ENCODE measurements at places on chromosomes 5 and 9.

DNA sequence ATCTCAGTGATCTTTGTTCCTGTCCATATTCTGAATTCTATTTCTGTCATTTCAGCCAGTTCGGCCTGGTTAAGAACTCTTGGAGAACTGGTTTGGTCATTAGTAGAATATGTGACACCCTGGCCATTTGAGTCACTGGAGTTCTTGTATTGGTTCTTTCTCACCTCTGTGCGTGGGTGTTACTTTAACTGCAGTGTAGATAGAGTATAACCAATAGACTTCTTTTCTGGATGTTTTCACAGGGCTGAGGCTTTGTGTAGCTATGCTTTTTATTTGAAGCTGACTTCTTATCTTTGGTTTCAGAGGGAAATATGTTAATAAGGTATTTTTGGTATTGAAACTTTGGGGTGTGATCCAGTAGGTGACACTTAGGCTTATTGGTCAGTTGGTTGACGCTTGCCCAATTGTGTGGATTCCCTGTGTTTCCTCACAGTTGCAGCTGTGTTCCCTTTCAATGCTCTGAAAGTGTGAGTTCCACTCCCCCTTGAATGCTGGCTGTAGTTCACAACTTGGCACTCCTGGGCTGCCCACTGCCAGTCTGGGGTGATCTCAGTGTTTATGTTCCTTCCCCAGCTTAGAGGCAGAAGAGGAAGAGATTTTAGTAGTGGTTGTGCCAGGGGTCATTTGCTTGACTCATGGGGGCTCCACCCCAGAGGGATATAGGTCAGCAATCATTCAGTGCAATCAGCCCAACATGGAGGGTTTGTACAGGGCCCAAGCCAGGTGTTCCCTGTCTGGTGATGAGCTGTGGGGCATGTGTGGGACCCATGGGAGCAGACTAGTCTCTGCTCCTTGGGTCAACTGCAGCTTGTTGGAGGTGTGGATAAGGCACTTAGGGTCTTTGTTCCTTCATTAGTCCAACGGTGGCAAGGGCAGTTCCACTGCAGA lies 34.9 kb upstream of the TEK start:
- DNase-seq: no peak

GRCh38 chr9:38311382-38312270 lies 80.9 kb upstream of the ALDH1B1 start:
- DNase-seq: no peak

- DNase-seq: no peak
Measured at GRCh38 chr5:173890195-173890991, 2.2 kb downstream of the CPEB4 start.

GRCh38 chr9:14554886-14555285 lies 138.3 kb downstream of the ZDHHC21 start:
- no peak for DNase-seq

DNA sequence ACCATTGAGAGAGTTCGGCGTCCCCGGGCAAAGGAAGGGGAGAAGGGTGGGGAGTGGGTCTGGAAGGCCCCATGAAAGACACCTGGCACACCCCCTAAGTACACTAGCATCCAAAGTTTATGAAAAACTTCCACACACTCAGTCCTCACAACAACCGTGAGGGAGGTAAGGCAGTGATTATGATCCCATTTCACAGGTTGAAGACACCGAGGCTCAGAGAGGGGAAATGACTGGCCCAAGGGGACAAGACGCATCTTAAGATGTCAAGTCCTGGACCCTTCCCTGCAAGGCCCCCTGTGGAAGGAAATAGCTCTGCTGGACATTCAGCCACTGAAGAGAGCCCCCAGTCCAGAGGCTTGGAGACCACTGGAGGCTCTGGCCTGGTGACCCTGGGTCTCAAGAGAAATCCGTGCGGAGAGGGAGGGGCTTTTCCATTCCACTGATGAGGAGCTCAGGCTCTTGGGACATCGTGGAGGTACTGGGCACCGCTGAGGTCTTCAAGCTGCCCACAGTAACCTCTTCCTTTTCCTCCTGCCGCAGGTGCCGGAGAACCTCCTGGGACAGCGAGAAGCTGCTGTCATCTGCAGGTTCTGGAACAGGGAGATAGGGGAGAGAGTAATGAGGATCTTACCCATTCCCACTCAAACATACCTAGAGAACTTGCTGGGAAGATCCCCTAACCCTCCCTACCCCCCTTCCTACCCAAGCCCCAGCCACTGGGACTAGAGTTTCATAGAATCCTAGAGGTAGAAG lies 5.2 kb downstream of the SMIM33 start:
- DNase-seq: no peak

DNA sequence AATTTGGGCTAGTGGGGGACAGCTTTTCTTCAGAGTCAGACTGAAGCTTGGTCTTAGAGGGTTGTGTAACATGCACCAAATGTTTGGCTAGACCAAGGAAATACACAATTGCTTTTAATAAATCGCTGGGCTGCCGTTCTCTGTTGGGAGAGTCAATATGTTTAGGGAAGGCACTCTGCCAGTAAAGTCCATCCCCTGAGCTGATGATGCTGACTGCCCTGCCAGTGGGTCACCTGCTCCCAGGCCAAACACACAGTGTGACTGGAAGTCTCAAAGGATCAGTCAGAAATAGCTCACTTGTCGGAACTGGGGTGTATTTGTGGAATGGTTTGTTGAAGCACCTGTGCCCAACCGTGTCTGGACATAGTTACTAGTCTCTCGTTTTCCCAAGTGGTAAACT lies 17.9 kb upstream of the ZNF474 start:
- no peak for DNase-seq

DNA sequence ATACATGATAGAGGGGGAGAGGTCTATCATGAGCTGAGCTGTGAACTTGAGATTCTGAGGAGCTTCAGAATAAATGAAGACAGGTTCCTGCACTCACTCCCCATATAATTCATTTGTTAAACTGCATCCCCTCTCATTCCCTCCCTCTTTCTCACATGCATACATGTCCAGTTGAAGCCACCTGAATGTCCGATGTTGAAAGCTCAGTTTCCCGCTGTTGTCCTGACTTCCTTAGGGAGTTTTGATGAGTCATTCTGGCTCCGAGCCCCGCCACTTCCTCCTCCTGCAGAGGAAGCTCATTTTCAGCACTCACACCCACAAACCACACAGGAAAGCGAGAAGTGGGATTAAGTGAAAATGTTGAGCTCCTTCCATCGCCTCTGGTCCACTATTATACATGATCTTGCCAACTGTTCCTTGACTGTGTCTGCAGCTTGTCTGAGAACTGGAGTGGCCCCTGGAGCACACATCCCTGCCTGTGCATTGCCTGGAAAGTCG lies 121.2 kb downstream of the CEMIP2 start:
- no peak for DNase-seq

- no peak for DNase-seq
Measured at GRCh38 chr9:16425562-16426231, 444.8 kb downstream of the BNC2 start.

DNA sequence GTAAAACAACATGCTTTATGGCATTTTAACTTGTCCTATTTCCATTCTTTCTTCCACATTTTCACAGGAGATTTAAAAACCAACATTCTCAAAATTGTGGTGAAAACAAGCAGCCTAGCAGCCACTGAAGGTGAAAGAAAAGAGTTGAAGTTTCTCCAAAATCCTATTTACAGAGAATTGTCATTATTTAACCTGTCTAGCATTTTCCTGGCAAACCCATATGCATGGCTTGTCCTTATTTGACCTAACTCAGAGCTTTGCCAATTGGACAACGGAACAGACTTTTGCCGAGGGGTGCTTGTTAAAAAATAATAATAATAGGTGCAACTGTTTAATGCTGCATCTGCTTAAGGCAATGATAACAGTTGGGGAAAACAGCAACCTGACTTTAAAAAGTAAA lies 80.4 kb upstream of the PCSK5 start:
- no peak for DNase-seq

- no peak for DNase-seq
Measured at GRCh38 chr5:159101685-159102084, 2.0 kb upstream of the EBF1 start.

DNA sequence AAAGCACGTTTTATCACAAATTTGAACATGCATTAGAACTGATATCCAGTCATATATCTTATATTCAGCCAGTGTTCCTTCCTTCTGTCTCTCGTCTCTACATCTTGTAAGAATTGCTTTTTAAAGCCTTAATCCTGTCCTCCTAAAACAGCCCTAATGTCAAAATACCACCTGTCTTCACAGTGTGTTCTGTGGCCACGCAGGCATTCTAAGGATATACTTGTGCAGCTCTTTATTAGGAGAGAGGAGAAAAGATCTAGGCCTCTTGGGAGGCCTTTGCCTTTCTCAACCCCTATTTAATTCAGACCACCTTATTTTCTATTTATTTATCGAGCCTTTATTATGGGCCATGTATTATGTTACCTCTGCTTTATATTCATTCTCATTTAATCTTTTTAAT lies 78.3 kb downstream of the MAN2A1 start:
- DNase-seq: no peak

GRCh38 chr9:81108821-81109220 lies 580.5 kb downstream of the TLE1 start:
- no peak for DNase-seq

- DNase-seq: no peak
Measured at GRCh38 chr5:159913048-159913447, 3.2 kb upstream of the ADRA1B start.

GRCh38 chr5:52007230-52007858 lies 624.1 kb downstream of the ISL1 start:
- no peak for DNase-seq

DNA sequence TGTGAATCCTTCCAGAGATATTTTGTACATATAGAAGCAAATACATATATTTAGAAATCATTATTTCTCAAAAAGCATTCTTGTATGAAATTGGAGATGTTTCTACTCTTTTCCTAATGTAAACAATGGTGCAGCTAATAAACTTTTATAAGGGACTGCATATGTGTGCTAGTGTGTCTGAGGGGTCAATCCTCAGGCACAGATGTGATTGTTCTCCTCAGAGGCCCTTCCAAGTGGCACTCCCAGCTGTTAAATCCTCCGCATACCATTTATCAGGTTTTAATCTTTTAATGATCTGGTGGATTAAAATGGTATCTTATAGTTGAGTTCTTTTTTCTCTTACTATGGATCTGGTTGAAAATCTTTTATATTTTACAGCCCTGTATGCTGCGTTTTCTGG lies 5.6 kb upstream of the OMD start:
- no peak for DNase-seq

- DNase-seq: no peak
Measured at GRCh38 chr9:107279086-107279485, 4.0 kb upstream of the RAD23B start.

- DNase-seq: no peak
Measured at GRCh38 chr9:129242971-129243561, 65.0 kb upstream of the IER5L start.

DNA sequence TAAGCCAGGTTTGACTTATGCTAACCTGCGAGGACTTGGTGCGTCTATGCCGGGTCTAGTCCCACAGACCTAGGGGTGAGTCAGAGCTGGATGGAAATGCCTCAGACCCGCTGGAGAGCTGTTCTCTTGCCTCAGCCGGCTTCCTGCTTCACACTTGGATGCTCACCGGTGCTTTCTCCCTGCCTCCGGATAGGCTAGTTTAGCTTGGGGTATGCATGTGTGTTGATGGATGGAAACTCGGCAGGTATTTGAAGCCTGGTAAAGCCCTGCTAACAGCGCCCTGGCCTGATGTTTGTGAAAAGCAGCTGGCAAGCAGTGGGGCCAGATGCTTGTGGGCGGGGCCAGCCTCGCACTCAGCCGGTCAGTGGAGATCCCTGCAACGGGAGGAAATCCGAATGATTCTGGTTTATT lies 29.3 kb downstream of the PRRC2B start:
- no peak for DNase-seq

DNA sequence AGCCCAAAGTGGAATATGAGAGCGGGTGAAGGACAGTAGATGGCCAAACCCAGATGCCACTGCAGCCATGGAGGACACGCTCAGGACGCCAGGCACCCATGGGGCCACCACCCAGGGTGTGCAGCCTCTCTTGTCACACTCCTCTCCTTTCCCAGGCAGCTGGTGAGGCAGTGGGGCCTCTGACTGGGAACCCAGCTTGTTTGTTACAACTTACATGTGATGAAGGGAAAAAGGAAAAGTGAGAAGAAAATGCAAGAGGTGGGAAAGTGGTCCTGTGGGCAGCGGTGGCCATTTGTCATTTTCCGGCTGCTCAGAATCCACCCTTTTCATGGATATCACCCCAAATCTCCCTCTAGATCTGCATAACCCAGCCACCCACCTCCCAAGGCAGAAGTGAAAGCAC lies 62.7 kb upstream of the UNC5A start:
- DNase-seq: no peak

GRCh38 chr9:125887172-125887571 lies 140.0 kb downstream of the PBX3 start:
- no peak for DNase-seq

DNA sequence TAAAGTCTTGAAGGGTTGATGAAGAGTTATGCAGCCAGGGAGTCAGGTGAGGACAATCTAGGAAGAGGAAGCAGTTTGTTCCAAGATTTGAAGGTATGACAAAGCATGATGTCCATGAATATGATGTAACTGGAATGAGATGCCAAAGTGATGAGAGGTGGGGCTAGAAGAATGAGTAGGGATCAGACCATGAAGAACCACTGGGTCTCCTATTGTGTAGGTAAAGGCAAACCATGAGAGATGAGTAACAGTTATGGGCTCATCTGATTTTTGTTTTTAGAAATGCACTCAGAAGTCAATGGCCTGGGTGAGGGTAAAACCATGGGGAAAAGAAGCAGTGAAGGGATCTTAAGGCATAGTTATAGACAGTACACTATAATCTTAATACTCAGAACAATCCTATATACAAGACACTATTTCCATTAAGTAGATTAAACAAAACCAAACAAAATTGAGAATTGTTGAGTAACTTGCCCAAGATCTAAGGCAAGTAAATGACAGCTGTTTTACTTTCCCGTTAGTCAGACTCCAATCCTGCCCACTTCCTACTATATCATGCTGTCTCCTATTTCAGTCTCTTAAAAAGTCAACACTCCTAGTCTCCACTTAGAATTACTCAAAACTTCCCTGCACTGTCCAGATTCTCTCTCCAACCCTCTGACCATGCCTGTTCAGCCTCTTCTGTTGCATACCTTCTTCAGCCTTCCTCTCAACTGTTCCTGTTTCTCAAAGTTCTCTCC lies 393.8 kb upstream of the MEF2C start:
- no peak for DNase-seq

DNA sequence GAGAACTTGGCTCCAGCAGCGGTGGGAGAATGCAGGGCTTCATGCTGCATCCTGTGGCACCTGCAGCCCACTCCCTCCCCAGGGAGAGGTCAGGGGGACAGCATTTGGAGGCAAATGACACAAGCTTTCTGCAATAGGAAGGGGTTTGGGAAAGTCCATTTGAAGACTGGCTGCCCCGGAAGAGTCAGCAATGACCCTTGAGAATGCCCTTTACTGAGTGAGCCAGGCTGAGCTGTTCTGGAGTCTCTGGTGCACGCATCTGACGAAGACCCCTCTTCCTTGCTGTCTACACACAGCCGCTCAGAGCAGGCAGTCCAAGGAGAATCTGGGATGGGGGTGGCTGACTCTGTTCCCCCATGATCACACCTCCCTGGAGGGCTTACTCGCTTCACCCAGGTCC lies 5.5 kb upstream of the NXNL2 start:
- no peak for DNase-seq

GRCh38 chr5:81164936-81165335 lies 68.2 kb upstream of the CKMT2 start:
- no peak for DNase-seq

GRCh38 chr9:29656641-29657406 lies 2083.5 kb upstream of the C9orf72 start:
- no peak for DNase-seq

All from stimulated activated CD8-positive, alpha-beta memory T cell treated with anti-CD3 and anti-CD28 coated beads, Interleukin-4, amount 100 ng/mL, for 1 hour (primary cell).